ENCODE measurements at places on chromosomes 2 and 18.

GRCh38 chr2:161576421-161576820 is 47.8 kb upstream of the SLC4A10 start:
- DNase-seq, result peak; percentile 18

DNA sequence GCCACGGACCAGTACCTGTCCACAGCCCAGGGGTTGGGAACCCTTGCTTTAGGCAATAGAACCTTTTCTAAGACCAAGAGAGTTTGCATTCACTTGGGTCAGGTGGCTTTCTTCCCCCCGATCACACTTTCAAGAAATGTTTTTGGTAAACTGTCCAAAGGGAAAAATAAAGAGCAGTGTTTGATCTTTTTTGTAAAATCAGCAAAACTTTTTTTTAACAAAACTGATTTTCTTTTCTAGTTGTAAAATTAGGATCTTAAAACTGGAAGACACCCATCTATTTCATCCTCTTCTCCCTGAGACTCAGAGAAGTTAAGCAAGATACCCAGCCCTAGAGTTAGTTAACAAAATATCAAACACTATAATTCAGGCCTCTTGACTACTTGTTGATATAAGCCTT is 6.1 kb upstream of the SESTD1 start:
- DNase-seq, result no peak

GRCh38 chr2:140596447-140596846 is 1534.4 kb downstream of the LRP1B start:
- DNase-seq, result no peak

GRCh38 chr18:28002841-28003240 is 174.1 kb downstream of the CDH2 start:
- DNase-seq, result no peak

DNA sequence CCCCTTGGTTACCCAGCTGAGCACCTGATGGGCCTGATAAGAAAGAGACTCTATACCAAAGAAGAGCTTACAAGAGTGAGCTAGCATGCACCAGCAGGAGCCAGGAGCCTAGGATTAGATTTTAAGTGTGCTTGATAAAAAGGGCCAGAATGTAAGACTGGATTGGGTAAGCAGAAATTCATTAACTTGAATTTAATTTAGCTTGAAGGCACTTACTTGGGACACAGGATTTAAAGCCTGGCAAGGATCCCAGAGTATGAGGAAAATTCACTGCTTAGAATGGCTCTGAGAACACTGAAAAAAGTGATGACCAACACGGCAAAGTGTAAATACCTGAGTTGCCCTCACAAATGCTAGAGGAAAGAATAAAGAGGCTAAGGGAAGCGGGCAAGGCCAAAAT is 91.3 kb upstream of the RBBP8 start:
- DNase-seq, result no peak

DNA sequence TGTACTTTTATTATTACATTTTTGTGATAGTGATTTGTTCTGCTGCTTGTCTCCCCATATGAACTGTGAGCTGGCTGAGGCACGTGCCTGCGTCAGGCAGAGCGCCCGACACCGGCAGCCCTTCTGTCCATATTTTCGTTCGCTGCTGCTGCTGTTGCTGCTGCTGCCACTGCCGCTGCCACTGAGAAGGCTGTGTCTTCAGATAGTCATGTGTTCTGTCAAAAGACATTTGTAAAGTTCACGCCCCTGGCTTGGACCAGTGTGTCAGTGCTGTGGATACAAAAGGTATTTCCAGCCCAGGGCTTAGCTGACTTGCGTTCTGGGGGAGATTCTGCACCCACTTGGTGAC is 47.0 kb downstream of the TWIST2 start:
- DNase-seq, result no peak

- peak; percentile 54 for DNase-seq
Observed at GRCh38 chr2:230602562-230603230, 109.9 kb upstream of the CAB39 start.

All from T-helper 2 cell (primary cell).